Heart left ventricle (tissue), 16 donors: ENCODE measurements at places on chromosomes 3 and 15. TPM values are rescaled to one million over a fixed set of nuclear protein-coding genes. Genes with fewer than 3 reads are reported as not detected.

- DNase-seq, result no peak
Observed at GRCh38 chr3:136291302-136291701, 41.2 kb downstream of the PCCB start.

Gene SLC22A13
- 0.07 TPM for polyA plus RNA-seq

GRCh38 chr3:152241142-152242017 lies 27.3 kb upstream of the MBNL1 start:
- no peak for DNase-seq

DNA sequence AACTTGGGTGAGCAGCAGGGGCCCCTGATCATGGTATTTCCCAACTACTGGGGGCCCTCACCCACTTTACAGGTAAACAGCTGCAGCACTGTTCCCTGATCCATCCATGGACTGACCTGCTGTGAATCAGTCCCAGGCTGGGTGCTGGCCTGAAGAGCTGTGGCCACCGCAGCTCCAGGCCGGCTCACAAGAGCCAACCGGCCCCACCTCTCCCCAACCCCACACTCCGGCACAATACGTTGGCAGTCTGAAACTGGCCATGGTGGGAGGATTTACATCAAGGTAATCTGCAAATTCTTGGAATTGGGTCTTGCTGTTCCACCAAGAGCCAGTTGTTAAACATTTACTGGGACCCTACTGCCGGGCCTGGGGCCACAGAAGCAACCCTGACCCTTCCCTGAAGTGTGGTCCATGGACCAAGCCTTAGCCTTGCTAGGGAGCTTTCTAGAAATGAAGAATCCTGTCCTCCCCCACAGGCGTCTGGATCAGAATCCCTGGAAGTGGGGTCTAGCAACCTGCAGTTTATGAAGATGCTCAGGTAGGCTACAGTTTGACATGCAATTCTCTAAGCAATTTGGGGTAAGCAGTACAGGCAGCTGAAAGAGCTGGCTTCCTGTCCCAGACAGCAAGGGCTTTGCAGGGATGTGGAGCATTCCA lies 3.7 kb downstream of the SLC6A20 start:
- DNase-seq, result no peak

- DNase-seq, result no peak
Observed at GRCh38 chr3:64650096-64650622, 37.6 kb downstream of the ADAMTS9 start.

Gene ZNF774
- 3.1 TPM for polyA plus RNA-seq
